ENCODE measurements at places on chromosomes 1 and 21.
A peak's percentile ranks its signal among the peaks of the same experiment; 100 is the strongest.

DNA sequence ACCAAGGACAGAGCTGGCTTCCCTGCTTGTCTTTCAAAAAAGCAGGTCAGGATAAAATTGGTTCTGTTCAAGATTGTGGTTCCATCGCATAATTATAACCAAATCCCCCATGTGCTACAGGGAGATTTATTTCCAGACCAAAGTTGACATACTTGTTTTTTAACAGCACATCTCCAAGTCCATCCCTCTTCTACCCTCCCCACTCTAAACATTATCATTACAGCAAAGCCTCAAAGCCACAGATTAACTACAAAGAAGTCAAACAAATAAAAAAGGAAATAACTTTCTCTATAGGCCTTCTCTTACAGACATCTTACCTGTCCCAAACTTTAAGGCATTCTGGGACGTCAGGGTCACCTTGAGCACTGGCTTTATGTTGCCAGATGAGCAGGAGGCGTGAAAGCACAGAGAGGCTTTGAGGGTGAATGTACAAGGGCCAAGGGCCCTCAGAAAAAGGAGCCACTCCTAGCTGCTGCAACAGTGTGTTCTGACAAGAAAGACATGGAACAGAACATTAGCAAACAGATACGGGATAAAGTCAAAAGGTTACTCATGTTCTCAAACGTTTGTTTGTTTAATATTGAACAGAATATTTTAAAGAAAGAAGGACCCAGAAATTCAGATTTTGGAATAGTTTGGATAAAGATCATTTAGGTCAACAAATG lies 31.2 kb downstream of the UBR4 start:
- DNase-seq = no peak

GRCh38 chr1:240413732-240414131 lies 198.2 kb downstream of the GREM2 start:
- peak; percentile 70 for DNase-seq

- no peak for DNase-seq
Measured at GRCh38 chr21:40683349-40683748, 163.6 kb downstream of the DSCAM start.

DNA sequence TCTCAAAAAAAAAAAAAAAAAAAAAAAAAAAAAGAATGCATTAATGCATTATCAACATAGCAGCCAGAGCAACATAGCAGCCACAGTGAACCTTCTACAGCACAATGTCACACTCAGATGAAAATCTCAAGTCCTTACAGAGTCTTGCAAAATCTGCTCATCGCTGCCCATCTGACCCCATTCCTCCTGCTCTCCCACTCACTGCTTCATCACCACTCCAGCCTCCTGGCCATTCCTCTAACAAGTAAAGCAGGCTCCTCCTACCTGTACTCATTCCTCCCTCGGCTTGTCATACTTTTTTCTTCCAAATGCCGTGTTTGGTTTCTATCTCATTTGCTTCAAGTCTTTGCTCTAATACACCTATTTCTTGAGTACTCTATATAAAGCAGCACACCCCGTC lies 29.5 kb downstream of the BRINP2 start:
- DNase-seq = no peak

DNA sequence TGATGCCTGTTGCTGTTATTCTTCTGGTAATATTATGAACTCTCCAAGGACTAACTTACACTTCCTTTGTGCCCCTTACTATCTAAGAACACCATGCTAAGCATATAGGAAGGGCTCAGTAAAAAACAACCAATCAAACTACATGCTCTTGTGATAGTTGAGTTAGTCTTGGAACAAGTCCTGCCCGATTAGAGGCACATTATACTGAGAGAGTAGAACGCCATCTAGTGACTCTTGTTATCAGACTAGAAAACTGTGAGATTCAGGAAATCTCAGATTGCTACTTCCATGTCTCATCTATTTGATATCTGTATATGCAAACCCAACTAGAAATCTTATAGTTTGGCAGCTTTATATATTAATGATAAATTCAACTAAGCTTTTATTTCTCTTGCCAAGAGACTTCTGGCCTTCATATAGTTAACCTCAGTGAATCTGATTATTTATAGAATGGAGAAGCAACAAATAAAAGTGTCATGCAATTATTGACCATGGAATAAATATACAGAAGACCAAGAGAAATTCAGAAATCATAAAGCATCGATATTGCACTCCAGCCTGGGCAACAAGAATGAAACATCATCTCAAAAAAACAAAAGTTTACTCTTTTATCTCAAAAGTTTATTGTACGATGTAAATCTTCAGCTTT lies 7.8 kb upstream of the SRRM1 start:
- peak; percentile 74 for DNase-seq
